DMS79 treated with DMSO at 0.1 percent for 48 hours (cell line): ENCODE measurements at places on chromosomes 11 and 22.

- no peak for DNase-seq
Observed at GRCh38 chr11:80107415-80107814, 666.6 kb upstream of the TENM4 start.

DNA sequence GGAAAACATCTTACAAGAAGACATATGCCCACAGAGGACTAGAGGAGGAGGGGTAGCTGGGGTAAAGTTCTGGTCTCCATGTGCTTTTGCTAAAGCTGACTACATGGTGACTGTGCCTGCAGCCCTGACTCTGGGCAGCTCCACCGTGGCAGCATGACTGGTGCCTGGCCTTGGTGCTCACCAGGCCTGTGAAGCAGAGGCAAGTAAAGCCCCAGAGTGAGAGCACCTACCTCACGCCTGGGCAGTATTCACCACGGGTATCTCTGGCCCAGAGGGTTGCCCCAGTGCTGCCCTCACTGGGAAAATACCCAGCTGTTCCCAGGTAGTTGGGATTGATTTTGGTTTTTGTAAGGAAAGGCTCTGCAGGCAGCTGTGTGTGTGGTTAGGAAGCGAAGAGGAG is 78.3 kb downstream of the CTTN start:
- DNase-seq = no peak

GRCh38 chr11:8296038-8296649 is 32.5 kb upstream of the LMO1 start:
- DNase-seq = no peak

DNA sequence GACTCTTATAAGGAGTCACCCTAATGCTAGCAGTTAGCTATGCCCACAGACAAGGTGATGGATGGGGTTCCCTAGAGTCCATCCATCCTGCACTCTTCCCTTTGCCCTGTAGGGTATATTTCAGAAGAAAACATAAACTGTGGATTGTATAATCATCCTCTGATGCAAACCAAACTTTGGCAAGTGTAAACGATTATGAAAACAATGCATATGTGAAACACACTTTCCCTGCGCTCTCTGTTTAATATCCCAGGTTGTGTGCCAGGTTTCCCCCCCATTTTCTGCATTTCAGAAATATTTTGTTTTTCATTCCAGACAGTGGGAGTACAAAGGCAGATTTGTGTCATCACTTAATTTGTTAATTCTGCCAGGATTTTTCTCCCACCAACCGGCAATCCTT is 110.0 kb downstream of the LDLRAD3 start:
- DNase-seq = no peak

GRCh38 chr11:65446446-65447277 is 24.1 kb downstream of the NEAT1 start:
- DNase-seq = no peak

GRCh38 chr11:131305005-131305404 is 65.4 kb upstream of the NTM start:
- DNase-seq = no peak

GRCh38 chr11:18749681-18750319 is 23.8 kb upstream of the IGSF22 start:
- DNase-seq = no peak

- no peak for DNase-seq
Observed at GRCh38 chr22:30861131-30861530, 107.4 kb downstream of the MORC2 start.

- no peak for DNase-seq
Observed at GRCh38 chr11:125428486-125429173, 67.4 kb downstream of the FEZ1 start.

DNA sequence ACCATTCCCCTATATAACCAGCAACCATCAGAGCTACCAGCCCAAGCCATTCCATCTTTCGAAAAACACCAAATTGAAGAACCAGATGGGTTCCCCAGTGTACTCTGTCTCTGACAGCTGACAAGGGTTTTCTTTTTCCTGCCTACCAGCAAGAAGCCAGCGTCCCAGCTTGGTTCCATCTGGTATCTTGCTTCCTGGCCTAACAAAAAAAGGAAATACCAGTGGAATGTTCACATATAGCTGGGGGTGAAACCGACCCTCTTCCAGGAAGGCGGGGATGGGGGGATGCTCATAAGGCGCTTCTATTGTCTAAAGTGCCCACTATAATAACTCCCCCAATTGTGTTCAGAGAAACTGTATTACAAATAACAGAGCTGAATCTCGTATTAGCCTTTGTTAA is 172.3 kb downstream of the LDLRAD3 start:
- no peak for DNase-seq

- DNase-seq = no peak
Observed at GRCh38 chr11:121467471-121467870, 14.7 kb upstream of the SORL1-AS1 start.

GRCh38 chr11:18490319-18490718 is 34.7 kb downstream of the LDHAL6A start:
- no peak for DNase-seq

GRCh38 chr11:59173080-59173963 is 1.4 kb downstream of the DTX4 start:
- DNase-seq = peak; percentile 24

- no peak for DNase-seq
Observed at GRCh38 chr11:66448523-66448922, 9.9 kb upstream of the MRPL11 start.

DNA sequence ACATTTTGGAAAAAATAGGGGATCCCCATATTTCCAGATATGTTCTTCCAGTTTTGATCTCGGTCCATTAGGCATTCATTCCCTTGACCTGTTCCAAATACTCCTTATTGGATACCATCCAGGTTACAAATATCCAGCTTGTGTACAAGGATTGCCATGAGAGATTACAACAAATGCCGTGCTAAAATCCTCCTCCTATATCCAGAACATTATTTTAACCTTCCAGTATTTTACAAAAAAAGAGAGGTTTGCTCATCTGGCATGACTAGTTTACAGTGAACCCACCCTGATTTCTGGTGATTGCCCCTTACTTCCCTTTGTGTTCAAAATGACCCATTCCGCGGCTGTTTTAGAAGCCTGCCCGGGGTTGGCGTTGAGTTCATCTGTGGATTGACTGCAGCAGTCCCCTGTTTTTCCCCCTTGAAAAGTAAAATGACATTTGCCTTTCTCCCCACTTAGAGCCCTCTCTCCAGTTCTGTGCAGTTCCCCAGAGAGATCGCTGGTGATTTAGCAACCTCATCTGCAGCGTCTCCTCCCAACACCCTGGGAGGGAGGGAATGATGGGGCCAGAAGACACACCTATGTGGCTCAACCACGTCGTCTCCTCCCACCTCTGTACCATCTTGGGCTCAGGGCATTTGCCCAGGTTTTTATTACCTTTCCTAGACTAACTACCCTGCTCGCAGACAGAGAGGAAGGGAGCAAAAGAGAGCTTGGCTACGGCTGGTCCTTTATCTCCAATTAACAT is 73.6 kb downstream of the DSCAML1 start:
- DNase-seq = no peak

DNA sequence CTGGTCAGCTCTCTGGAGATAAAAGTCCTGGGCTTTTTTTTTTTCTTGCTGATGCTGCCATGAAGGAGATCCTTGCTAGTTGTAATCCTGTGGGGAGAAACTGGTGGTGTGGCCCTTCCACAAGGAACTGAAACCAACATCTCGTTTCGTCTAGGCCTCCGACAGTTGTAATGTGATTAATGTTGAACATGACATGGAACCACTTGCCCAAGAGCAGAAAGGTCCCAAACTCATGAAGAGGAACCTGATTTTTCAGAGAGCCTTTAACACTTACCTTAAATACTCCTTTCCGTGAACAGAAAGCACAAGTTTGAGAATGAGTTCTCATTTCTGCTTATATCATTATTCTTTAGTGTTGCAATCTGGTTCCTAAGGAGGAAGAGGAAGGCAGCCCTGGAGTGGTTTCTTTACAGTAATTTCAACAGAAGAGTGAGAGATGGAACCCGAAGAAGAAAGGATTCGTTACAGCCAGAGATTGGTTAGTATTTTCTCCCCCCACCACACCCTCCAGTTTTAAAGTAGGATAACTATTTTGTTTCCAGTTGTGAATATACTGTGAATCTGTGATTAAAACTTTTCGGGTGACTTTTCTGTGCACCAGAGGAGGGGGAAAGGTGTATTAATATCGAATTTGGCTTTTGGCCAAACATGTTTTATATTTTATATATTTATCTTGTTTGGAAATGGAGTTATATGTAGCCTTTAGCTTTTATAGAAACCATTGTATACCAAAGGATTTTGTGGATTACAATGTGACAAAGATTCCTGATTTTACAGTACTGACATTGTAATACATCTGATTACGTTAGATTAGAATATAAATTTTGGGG is 2.0 kb downstream of the KDM2A start:
- peak; percentile 30 for DNase-seq
